Stimulated activated CD4-positive, alpha-beta T cell treated with anti-CD3 and anti-CD28 coated beads, Interleukin-2, amount 100 ng/mL, for 4 hours (primary cell): ENCODE measurements at places on chromosomes 3 and 15.

DNA sequence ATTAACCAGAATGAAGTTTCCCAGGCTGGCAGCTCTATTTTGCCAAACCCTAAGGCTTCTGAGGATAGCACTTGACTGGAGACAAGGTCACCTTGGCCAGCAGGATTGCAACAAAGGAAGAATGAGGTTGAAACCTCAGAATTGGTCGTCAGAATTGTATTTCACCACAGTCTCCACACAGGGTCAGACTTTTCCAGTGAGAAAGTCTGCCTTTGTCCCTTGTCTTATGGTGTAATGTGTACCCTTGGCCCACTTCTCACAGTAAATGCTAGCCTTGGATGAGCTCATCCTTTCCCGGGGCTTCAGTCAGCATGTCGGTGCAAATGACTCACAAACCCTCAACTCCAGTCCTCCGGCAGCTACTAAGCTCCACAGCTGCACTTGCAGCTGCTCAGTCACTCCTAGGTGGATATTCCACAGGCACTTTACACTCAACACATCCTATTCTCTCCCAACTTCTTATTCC lies 19.7 kb downstream of the SSR3 start:
- DNase-seq: no peak

DNA sequence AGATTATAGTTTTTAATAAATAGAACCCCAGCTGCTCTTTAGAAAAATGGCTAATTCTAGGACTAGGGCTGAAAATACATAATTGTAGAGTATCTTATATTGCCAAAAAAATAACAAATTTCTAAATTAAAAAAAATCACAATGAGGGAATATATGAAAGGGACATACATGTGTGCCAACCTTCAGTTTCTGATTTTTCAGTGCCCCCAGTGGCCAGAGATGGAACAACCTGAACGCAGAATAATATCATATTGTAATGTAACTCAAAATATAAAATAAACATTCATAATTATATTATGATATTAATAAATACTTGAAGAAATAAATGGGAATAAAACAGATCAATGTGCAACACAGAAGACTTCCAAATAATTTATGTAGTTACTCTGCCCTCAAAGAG lies 460.5 kb downstream of the ZNF385D start:
- no peak for DNase-seq

DNA sequence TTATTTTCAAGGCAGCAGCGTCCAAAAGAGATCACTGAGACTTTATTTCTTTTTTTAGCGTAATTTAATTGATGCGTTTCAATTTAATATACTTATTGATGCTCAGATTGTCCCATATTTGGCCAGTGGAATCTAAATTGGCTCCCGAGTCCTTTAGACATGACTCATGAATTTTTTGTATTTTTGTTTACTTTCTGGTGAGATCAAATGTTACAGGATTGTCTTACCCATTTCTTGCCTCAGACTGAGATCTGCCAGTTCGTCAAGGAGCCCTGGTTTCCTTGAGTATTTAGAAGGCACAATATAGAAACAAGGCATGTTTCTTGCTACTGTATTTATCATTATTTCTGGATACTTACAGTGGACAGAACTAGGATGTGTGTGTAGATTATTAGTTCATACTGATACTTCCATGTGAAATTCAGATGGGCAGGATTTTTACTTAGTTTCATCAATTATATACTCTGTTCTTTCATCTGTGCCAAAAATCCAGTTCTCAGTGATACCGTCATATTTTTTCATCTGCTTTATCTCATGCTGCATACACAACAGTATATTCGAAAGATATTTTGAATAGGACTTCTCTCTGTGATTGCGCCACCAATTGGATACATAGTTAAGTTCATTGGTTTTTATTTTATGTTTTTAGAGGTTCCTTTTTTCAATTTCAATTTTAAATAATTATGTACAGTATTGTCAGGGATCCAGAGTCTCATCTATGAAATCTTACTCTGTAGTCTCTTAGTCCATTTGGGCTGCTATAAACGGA lies 436.9 kb upstream of the C2CD4B start:
- no peak for DNase-seq

- DNase-seq: no peak
Measured at GRCh38 chr3:45947361-45947760, 4.1 kb downstream of the CXCR6 start.

DNA sequence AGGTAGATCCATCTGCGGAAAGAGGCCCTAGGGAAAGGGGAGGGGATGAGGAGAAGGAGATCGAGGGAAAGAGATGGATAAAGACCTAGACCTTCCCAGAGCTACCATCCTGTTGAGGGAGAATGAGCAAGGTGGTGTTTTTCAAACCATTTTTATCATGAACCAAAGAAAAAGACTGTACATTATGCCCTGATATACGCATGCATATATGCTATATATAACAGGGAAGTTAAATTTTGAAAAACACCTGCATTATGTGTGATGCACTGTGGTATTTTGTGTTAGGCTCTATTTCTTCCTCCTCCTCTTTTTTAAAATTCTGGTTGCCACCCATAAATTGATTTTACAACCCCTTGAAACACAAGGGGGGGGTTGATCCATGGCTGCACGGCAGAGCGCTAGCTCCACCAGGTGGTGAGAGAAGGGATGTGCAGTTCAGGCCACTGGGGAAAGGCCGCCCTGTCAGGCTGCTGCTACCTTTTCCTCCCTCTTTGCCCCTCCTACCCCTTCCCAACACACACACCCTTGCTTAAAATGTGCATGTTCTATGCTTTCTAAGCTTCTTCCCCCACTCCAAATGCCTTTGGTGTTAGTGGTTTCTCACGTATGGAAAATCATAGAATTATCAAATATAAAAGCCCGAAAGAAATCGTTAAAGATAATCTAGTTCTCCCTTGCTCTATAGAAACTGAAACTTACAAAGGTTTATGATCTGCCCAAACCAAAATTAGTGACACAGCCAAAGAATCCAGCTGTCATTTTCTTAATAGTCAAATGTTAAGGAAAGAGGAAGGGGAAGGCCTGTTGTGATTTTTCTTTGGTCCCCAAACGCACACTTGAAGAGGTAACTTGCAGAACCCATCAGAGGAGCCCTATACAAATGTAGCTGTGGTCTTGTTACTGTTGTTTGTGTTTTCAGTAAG lies 262.0 kb upstream of the UMPS start:
- no peak for DNase-seq
